ENCODE measurements at places on chromosomes 16 and 17.

- no peak for DNase-seq
These were observed 26.4 kb upstream of the ARL4D start for GRCh38 chr17:43372273-43372911.

DNA sequence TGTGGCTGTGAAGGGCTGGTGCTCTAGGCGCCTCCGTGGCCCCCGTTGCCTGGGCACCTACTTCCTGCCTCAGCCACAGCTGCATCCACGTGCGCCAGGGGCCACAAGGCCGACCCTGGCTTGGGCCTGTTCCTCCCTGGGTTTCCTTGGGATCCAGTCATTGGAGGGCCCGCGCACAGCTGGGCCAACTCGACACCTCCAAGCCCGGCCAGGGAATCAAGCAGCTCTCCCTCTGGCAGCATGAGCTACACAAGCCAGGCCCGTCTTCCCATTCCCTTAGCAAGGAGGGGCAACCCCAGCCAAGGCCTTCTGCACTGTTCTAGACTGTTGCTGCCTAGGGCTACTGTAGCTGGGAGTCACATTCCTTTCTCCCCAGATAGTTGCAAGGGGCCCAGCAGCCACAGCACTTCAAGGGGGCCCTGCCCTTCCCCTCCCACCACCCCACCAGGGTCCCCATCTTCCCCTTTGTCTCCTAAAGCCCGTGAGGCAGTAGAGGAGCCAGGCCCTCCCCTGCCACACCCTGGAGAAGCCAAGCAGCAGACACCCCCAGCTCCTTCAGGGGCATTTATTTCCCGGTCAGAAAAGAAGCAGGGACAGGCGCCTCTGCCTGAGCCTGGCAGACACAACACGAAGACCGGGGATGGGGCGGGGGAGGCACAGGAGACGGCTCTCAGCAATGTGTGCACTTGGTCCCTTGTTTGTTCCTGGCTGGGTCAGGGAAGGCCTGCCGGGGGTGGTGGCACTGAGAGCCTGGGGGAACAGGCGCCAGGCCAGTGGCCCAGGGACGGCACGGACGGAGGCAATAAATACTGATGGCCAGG lies 3.8 kb downstream of the ARHGDIA start:
- no peak for DNase-seq

DNA sequence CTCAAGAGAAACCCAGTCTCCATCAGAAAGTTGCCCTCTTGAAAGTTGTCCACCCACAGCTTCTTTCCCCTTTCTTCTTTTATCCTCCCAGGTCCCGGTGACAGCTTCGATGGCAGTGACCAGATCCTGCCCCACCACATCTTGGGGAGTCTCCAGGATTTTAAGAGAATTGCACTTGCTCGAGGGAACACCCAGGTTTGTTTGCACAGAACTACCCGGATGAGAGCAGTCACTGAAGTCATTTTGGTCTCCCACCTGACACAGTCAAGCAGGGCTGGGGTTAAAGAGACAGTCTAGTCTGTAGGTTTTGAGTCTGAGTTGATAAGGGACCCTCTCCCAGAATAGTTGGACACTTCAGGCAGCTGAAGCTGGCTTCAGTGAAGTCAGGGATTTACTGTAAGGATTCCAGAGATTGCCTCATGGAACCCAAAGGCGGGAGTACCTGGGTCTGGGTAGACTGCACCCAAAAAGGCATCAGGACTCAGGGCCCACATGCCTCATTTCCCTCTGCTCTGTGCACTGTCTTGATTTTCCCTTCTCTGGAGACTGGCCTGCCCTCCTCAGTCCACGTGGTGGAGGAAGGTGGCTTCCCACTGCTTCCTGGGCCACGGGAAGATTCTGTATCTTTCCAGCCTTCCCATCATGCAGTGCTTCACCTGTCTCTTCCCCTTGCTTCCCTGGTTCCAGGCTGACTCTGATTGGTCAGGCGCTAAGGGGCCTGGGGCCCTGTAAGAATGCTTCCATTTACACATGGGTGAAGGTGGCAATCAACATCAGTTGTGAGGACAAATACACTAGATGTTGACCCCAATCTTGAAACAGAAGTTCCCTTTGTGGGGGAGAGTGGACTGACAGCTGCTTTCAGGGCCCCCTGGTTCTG lies 9.5 kb downstream of the MYCBPAP start:
- no peak for DNase-seq

- DNase-seq: no peak
These were observed 9.4 kb downstream of the C17orf100 start for GRCh38 chr17:6660805-6661463.

- no peak for DNase-seq
These were observed 14.1 kb downstream of the C17orf58 start for GRCh38 chr17:67982034-67982640.

GRCh38 chr16:17294856-17295255 lies 175.9 kb downstream of the XYLT1 start:
- DNase-seq: no peak

DNA sequence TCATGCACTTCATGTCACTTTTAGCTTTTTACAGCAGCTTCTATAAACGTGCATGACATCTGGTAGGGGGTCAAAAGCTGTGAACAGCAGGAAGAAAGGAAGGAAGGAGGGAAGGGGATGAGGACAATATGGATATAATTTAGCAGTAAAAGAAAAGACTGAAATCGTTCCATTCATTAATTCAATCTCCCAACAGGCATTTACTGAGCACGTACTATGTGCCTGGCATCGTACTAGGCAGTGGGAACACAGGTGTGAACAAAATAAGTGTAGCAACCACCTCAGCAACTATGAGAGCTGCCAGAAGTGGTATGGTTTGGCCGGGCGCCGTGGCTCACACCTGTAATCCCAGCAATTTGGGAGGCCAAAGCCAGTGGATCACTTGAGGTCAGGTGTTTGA lies 19.1 kb upstream of the USP7 start:
- DNase-seq: no peak

GRCh38 chr16:2008009-2008526 lies 1.6 kb downstream of the ZNF598 start:
- DNase-seq: no peak

DNA sequence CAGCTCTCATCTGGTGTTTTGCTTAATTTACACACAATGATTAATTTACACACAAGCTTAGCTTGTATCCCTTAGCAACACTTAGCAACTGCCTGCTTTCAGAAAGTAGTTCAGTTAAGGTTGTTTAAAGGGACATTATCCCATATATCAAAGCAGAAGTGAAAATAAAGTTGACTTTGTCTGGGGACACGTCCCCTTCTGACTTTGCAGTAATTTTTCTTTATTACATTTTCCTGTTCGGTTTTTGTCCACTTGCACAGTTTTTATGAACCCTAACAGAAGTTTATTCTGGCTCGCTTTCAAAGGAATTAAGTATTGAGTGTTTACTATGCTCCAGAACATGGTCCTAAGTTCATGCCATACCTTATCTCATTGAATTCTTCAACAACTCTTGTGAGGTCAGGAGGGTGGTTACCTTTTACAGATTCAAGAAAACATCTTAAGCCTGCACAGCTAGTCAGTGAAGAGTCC lies 41.5 kb downstream of the ARHGAP44 start:
- DNase-seq: no peak
